M059J (cell line): ENCODE measurements at places on chromosomes 2 and 18.

DNA sequence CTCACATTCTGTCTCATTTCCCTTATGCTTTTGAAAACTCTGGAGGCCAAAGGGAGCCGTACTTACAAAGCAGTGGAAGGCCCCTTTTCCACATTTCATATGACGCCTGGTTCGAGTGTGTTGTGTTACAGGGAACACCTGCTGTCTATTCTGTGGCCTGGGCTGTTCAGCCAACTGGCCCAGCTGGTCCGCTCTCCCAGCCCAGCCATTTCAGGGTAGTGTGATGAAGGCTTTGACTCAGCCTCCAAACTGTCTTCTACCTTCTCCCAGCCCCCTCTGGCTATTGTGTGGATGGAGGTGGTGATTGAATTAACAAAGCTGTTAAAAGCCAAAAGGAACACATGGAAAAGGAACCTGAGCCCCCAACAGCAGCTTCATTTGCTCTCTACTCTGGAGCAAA is 233.8 kb downstream of the ICOS start:
- DNase-seq, result no peak

DNA sequence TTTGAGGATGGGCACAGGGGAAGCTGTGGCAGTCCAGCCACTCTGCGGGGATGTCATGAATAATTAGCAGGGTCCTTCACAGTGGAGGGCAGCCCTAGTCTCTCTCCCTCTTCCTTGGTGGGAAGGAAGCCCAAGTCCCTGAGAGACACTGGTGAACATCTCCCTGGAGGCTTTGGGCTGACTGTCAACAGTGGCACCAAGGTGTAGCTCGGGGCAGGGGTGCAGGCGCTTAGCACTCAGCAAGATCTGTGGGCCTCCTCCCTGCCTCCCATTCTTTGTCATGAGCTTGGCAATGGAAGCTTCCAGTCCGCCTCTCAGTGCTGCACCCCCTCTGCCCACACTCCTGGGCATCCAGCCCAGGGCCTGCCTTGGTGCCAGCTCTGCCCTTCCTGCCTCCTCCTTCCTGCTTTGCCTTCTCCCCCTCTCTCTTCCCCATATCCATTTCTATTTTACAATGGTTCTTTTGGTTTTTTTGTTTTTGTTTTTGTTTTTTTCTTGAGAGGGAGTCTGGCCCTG is 59.4 kb downstream of the STEAP3 start:
- peak; percentile 70 for DNase-seq

DNA sequence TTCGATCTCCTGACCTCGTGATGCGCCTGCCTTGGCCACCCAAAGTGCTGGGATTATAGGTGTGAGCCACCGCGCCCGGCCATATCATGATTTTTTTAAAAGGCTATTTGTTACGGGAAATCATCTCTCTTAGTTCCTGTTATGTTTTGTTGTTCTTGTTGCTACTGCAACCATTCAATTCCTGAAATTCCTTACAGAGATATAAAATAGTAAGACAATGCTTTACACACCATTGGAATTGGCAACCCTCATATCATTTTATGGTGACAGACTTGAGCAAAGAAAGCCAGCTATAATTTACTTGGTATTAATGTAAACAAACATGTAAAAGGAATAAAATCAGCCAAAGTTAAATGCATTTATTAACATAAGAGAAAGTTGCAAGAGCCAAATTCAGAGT is 163.0 kb downstream of the FIGN start:
- no peak for DNase-seq

GRCh38 chr2:28713577-28714298 is 37.9 kb upstream of the PPP1CB start:
- peak; percentile 69 for DNase-seq

GRCh38 chr2:234863043-234863934 is 88.5 kb upstream of the SH3BP4 start:
- peak; percentile 75 for DNase-seq

DNA sequence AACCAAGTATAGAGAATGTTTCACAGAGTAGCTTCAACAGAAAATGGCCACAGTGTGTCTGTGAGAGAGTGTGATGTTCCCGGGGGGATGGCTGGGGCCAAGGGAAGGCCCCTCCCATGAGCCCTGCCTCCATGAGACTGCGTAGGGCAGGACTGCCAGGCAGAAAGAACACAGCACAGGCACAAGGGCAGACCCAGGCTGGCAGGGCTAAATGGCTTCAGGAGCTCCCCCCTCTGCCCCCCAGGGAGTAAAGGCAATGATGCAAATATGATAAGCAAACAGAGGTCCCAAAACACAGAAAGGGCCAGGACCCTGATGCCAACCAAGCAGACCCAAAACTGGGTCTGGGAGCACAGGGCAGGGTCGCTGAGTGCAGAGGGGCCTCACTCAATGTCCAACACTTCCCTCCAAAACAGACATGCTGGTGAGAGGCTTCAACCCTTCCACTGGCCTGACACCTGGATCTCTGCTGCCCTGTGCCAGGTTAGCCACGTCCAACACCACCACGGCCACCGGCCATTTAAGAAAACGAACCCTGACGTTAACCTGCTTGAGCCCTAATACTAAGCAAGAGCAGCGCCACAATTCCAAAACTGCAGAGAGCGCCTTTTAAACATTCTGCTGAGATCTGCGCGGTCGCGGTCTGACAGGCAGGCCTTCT is 90.3 kb downstream of the HDAC4 start:
- no peak for DNase-seq

GRCh38 chr2:175580652-175581051 is 399.1 kb upstream of the ATP5MC3 start:
- DNase-seq, result no peak

DNA sequence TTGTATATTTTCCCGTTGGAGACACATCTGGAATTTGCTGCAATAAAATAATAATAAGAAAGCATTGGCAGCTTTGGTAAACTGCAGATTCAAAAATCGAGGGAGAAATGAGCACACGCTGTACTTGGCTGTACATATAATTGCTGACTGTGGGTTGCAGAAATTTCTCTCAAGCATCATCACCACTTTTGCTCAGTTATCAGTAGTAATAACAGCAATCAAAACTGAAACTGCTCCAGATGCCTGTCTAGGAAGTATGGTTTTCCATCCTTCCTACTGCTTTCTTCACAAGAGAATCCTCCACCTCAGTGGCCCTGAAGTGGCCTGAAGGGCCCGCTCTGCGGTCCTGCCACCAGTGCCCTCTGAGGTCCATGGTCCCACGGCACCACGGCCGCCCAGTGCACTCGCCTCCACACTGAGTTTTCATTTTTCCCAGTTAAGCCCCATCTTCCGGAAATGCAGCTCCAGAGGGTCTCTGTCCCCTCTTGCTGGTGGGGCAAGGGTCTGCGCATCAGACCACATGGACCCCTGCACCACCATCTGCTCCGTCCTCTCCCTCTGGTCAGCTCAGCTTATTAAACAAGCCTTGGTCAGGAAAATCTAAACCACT is 3.9 kb downstream of the DUSP28 start:
- no peak for DNase-seq

DNA sequence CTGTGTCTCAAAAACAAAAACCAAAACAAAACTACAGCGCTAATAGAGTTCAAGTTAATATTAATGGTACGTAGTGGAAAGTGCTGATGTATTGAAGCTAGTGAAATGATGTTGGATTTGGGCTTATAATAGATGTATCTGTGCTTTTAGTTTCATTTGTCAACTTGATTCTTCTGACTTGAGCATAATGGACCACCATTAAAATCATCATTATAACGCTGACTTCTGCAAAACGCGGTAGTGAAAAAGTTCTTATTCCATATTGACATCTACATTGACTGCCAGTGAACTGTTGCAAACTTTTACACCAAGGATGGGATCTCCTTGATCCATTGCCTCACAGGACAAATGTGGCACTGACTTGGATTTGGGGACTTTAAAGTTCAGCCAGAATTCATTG is 85.0 kb downstream of the LPIN1 start:
- no peak for DNase-seq

GRCh38 chr2:134392442-134393074 is 138.7 kb downstream of the MGAT5 start:
- no peak for DNase-seq

DNA sequence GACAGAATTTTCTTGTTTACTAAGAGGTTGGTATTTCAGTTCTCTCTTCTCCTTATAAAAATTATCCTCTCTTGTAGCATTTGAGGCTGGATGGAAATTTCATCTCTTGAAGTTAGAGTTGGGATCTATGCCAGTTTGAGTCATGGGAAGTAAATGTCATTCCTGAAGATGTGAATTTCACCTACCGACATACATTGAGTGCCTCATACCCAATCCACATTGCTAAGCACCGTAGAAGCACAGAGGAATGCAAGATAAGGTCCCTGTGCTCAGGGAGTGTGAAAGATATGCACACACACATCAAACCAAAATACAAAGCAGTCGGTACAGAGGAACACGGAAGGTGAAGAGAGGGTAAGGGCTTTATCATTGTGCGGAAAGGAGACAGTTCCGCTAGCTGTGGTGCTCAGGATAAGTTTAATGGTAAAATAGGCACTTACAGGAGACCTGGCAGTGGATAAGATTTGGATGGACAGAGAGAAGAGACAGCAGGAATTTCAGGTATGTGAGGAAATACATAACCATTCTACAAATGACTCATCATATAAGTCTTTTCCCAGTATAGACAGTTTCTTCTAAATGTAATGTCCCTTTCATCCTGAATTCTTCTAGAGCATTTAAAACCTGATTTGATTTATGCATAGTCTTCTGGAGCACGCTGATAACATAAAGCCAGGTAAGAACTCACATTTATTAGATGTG is 205.3 kb upstream of the ST6GAL2 start:
- no peak for DNase-seq

DNA sequence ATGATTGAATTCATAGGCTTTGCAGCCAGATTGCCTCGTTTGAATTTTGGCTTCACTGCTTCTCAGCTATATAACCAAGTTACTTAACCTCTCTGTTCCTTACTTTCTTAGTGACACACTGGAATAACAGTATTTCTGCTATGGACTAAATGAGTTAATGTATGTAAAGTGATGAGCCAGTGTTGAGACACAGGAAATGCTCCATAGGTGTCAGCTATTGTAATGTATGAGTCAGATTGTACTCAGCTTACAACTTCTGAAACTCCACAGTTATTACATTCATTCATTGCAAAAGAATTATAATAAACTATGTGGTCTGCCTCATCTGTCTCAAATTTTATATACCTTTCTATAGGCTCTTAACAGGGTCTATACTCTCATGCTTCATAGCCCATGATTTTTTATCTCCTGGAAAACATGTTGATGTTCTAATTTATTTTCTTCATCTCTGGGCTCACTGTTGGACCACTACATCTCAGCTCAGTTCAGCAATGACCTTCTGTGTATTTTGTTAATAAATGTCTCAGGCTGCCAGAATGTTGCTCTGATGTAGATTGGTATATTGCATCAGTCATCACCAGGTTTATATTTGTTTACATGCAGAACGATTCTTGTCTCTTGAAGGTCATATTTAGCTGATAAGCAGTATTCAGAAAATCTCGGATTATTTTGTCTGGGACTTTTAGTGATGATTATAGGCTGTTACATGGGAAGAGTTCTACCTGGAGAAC is 76.2 kb downstream of the MAP3K20 start:
- peak; percentile 38 for DNase-seq

- DNase-seq, result no peak
These were observed 30.5 kb upstream of the MC2R start for GRCh38 chr18:13945811-13946210.

DNA sequence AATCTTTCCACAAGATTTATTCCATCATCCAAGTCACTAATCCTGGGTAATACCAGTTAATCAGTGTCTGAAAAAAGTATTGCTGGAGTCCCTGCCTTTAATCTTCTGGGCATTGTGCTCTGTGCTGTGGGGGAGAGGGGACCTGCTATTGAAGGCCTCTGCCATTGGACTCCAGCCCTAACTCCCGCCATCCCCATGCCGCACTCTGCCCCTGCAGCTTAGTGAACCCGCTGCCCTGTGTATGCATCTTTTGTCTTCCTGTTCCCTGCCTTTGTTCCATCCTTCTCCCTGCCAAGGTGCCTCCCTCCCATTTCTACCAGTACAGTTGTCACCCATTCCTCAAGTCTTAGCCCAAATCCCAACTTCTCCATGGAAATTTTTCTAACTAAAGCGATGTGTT is 113.8 kb upstream of the EPAS1 start:
- DNase-seq, result no peak

GRCh38 chr18:61991836-61992235 is 99.0 kb upstream of the RNF152 start:
- DNase-seq, result peak; percentile 76

DNA sequence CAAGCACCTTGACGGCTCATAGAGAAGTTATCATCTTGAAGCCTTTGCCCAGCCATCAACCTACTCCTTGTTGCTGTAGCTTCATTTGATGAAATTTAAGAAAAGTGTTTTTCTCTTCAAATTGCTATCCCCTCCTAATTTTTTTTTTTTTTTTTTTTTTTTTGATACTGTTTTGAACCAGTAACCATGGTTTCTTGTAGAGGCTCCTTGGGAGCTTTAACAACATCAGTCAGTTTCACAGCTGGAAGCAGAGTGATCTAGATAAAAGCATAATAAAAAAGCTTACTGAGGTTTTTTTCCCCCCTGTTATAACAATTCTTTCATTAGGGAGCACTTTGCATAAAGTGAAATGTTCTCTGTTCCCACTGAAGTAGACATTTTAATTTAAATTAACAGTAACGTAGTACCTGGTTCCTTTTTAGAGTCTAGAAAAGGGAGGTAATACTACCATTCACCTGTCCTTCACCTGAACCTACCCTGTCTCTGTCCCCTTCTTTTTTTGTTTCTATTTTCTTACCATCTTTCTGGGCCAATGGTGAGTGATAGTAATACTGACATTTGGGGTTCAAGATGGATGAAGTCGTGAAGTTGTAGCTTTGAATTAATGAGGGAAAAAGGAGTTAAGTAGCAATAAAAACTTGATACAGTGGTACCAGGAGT is 101.5 kb downstream of the NCOA1 start:
- no peak for DNase-seq

GRCh38 chr2:120422465-120423160 is 76.7 kb downstream of the INHBB start:
- no peak for DNase-seq

DNA sequence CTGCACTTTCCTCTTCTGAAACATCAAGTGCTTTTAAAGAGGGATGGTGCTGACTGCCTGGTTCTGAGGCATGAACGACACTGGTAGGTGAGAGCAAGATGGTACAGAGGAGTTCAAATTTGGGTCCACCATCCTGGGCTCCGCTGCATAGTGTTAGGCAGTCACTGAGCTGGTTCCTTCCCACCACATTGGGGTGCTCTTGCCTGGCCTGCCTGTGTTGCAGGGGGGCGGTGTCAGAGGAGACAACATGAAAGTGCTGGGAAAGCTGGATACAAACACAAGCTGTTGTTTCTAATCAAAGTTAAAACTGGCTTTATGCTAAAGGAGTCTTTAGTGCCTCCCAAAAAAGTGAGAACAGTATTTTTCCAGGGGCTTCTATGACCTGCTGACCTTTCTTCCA is 258.1 kb downstream of the GBX2 start:
- DNase-seq, result no peak

GRCh38 chr18:33875029-33875565 is 297.1 kb downstream of the ASXL3 start:
- no peak for DNase-seq
